ENCODE measurements at places on chromosomes 1 and 21. TPM values are rescaled to one million over a fixed set of nuclear protein-coding genes. Genes with fewer than 3 reads are reported as not detected.

GRCh38 chr1:13687151-13687715 is 12.8 kb upstream of the PRDM2 start:
- no peaks in the 10 kb centered on the region for H3K36me3 ChIP-seq
- no peak overlapping the region for H3K4me3 ChIP-seq
- no peaks in the 10 kb centered on the region for H3K4me1 ChIP-seq

DNA sequence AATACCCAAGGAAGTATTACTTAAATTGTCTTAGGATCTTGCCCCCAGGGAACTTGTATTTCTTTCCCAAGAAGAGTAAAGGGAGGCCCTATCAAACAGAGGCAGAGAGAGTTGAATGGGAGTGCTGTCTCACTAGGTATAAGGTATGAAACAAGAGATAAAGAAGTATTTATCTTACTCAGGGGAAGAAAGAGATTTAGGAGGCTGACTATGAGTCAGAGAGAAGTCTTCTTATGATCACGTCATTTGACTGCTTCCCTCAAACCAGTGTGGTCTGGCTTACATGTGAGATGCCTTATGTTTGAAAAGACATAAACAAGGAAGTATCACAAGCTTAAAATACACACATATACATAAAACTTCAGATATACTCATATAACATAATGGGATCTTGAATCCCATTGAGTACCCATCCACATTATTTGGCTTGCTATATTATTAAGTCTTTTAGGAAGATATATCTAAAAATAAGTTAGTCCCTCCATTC is 29.6 kb downstream of the DUSP10 start:
- H3K4me3 ChIP-seq: no peak overlapping the region
- H3K27me3 ChIP-seq: no peaks in the 10 kb centered on the region
- no peak overlapping the region for H3K27ac ChIP-seq
- H3K4me1 ChIP-seq: no peaks in the 10 kb centered on the region
- no peaks in the 10 kb centered on the region for H3K36me3 ChIP-seq

The PLEKHG5 gene
- 17.7 TPM for total RNA-seq

DNA sequence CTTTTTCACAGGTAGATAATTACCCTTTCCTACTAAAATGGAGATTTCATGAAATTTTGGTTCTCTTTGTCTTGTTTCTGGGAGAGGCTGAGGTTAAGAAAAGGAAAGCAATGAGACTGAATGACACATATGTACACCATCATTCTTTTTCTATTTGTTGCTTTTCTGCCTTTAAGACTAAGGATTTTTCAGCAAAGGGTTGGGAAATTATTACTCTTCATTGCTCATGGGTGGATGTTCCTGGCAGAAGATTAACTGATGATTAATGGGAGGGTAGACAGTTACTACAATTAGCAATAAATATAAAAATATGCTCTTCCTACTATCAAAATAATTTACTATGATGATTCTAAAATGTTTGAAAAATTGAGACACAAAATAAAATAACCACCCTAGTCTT is 316.5 kb upstream of the USP24 start:
- H3K4me1 ChIP-seq: peaks cover 8% of the 10 kb centered on the region
- no peak for DNase-seq
- H3K27me3 ChIP-seq: no peaks in the 10 kb centered on the region

- H3K4me1 ChIP-seq: no peaks in the 10 kb centered on the region
- peak overlapping the region; percentile 81 for H3K4me3 ChIP-seq
- DNase-seq: no peak
- no peaks in the 10 kb centered on the region for H3K27me3 ChIP-seq
- H3K27ac ChIP-seq: peak overlapping the region; percentile 83
These were observed 371 bp upstream of the ODF2L start for GRCh38 chr1:86396498-86396890.

The SYT14 gene
- total RNA-seq: not detected

DNA sequence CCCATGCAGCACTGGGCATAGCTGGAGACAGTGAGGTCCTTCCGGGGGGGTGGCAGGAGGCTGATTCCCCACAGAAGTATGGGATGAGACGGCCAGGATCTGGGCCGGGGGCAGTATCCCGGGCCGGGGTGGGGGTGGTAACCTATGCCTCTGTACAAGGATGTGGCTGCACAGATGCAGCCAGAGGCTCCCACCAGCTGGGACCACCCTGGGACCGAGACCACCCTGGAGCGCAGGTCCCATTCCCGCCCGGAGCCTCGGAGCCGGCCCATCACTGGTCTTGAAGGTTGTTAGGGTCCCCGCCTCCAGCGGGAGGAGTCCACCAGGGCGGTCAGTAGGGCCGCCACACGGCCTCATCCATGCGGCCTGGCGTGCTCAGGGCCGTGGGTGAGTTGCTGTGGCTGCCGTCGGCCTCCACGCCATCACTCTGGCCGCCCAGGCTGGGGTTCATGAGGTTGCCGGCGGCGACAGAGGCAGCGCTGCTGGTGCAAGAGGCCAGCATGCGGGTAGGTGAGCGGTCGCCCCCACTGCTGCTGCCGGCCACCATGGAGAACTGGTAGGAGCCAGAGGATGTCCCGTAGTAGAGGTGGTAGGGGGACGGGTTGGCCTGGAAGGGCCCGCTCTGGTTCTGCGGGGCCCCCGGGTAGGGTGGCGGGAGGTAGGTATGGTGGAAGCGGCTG is 28.1 kb downstream of the RUNX3 start:
- H3K4me3 ChIP-seq: no peak overlapping the region
- no peaks in the 10 kb centered on the region for H3K27me3 ChIP-seq
- H3K36me3 ChIP-seq: no peaks in the 10 kb centered on the region
- no peaks in the 10 kb centered on the region for H3K4me1 ChIP-seq
- H3K27ac ChIP-seq: no peak overlapping the region

The C1orf159 gene
- total RNA-seq: 32.0 TPM

DNA sequence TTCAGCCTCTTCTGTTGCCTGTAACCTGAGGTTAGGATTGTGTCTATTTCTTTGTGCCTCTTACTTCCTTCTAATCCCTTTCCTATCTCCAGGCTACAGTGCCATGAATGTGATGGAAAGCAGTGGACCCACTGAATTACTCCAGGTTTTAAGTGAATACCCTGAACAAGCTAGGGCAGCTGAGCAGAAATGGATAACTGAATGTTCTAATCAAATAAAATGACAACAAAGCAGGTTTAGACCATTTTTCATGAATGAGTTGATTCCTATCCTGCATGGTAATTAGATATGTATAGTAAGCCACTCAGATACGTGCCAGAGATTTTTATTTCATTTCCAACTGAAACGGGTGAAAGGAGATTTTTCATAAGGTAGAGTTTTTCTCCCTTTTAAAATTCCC is 127.5 kb upstream of the ZP4 start:
- no peak for DNase-seq
- H3K4me1 ChIP-seq: no peaks in the 10 kb centered on the region
- no peaks in the 10 kb centered on the region for H3K36me3 ChIP-seq
- no peak overlapping the region for H3K4me3 ChIP-seq
- H3K27me3 ChIP-seq: no peaks in the 10 kb centered on the region

GRCh38 chr21:14686466-14687267 is 140.6 kb upstream of the SAMSN1 start:
- no peaks in the 10 kb centered on the region for H3K36me3 ChIP-seq
- H3K4me3 ChIP-seq: no peak overlapping the region
